K562 (cell line): ENCODE measurements at places on chromosomes 1 and 21. TPM values are rescaled to one million over a fixed set of nuclear protein-coding genes. Genes with fewer than 3 reads are reported as not detected.

DNA sequence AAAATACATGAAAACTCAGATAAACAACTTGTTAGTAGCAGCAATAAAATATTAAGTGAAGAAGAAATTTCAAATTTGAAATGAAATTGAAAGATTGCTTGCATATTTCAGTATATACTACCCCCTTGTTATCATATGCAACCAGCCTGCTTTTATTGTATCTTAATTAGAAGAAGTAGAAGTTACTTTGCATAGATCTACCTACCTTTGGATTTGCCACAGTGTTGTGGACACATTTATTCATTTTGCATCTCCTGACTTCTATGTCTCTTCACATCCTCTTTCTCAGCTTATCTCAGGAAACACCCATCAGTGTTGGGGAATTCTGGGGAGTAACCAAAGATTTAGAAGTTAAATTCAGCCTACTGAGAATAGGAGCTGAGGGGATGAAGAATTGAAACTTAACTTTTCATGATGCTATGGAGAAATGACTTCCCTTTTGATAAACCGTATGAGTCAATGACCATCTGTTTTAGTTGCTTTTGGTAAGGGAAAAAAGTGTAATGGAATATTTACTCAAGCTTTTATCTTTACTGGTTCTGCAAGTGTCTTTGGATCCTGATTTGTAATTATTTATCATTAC is 96.9 kb downstream of the RGL1 start:
- no peaks in the 10 kb centered on the region for H3K4me1 ChIP-seq
- DNase-seq = no peak
- H3K4me3 ChIP-seq = no peak overlapping the region
- no peaks in the 10 kb centered on the region for H3K36me3 ChIP-seq
- H3K27me3 ChIP-seq = peaks cover 7% of the 10 kb centered on the region

DNA sequence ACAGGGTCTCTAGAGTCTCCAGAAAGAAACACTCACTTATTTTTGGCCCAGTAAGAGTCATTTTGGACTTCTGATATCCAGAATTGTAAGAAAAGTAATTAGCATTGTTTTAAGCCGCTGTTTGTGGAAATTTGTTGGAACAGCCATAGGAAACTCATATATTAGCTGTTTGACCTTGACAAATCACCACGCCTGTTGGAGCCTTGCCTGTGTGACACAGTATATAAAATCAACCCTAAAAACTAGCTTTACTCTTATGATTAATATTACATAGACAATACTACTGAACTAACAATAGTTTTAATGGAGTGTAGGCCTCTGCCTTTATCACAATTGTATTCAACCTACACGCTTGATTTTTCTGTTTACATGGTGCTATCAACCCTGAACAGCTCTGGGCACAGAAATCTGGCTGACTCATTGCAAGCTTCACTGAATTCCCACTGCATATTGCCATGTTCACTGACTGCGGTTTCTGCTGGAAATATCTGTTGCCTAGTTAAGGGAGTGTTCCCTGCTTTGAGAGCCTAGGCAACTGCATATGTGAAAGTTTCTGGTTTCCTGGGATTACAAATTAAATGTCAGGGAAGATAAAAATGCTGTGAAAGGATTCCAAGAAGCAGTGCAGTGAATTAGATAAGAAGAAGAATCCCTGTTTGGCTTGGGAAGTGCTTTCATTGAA is 419.5 kb upstream of the DEPDC1 start:
- no peaks in the 10 kb centered on the region for H3K4me1 ChIP-seq
- H3K36me3 ChIP-seq = no peaks in the 10 kb centered on the region
- no peak overlapping the region for H3K27ac ChIP-seq
- H3K4me3 ChIP-seq = no peak overlapping the region

DNA sequence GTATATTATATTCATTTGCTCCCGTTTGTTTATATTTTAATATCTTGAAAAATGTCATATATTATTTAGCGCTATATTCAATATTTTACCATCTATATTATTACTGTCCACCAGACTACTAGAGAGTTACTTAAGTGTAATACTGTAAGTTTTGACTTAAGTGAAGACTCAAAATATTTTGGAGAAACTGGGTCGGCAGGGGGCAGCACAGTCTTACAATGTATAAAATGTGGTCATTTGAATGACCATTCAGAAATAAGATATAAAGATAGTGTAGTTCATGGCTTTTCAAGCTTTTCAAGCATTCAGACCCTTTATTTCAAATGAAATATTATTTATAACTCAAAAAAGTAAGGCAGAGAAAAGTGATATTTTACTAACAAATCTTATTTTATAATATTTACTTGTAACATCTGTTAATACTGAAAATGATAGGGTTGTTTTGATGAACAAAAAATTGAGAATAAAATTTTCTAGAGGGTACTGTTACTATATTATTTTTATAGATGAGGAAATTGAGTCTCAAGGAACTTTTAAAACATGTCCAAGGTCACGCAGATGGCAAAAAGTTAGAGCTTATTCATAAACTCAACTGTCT is 89.0 kb upstream of the SERTAD4 start:
- no peaks in the 10 kb centered on the region for H3K27me3 ChIP-seq
- no peak overlapping the region for H3K27ac ChIP-seq
- no peaks in the 10 kb centered on the region for H3K36me3 ChIP-seq
- peak; percentile 73 for DNase-seq
- H3K4me3 ChIP-seq = no peak overlapping the region

DNA sequence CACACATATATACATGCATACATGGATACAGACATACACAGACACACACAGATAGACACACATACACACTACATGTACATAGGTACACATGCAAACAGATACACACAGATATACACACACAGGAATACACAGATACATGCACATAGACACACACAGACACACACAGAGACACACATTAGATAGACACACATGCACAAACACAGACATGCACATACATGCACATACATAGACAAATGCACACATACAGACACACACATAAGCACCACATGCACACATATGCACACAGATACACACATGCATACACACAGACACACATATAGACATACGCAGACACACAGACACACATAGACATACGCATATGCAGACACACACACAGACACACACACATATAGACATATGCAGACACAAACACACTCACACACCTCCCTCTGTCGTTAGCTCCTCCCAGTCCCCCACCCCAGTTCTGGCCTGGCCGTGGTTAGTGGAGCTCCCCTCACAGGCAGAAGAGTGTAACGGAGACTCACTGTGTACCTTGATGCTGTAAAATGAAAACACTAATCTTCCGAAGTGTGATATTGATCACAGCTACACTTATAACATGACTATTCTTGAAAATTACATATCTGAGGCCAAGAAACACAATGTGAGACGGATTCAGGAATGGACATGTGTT is 7.6 kb downstream of the UBASH3A start:
- no peak overlapping the region for H3K27ac ChIP-seq
- H3K36me3 ChIP-seq = peaks cover 4% of the 10 kb centered on the region; the same call in 2 of the 3 replicates
- peak; percentile 44 for DNase-seq
- no peak overlapping the region for H3K4me3 ChIP-seq
- no peaks in the 10 kb centered on the region for H3K27me3 ChIP-seq
- H3K4me1 ChIP-seq = peaks cover 21% of the 10 kb centered on the region

The EVA1C gene
- not detected in 2 replicates for polyA plus RNA-seq

The ADAMTS5 gene
- not detected in 2 replicates for polyA plus RNA-seq

The SLC45A1 gene
- not detected in 2 replicates for polyA plus RNA-seq

The PLA2G5 gene
- not detected in 2 replicates for polyA plus RNA-seq

- no peak overlapping the region for H3K27ac ChIP-seq
- no peak overlapping the region for H3K4me3 ChIP-seq
- H3K36me3 ChIP-seq = no peaks in the 10 kb centered on the region
- DNase-seq = no peak
- no peaks in the 10 kb centered on the region; the same call in 2 of the 3 replicates for H3K27me3 ChIP-seq
- no peaks in the 10 kb centered on the region for H3K4me1 ChIP-seq
These were observed 277.5 kb upstream of the KAZN start for GRCh38 chr1:14320986-14321385.

DNA sequence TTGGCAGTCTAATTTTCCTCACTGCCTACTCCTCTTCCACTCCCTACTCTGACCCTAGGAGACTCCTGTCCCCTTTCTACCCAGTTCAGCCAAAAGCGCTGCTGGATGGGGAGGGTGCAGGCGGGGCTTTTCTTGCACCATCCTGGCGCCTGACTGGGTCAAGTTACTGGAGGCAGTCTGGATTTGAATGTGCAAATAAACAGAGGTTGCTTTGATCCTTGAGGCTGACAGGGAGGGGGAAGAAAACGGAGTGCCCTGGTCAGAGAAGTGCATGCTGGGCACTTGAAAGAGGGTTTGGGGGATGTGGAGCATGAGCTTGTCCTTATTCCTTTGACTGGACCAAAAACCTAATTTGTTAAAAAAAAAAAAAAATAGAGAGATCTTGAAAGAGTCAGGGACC is 76.8 kb upstream of the SOX13 start:
- no peak for DNase-seq
- H3K4me3 ChIP-seq = no peak overlapping the region
- peaks cover 10% of the 10 kb centered on the region; the same call in 2 of the 3 replicates for H3K27me3 ChIP-seq
- H3K27ac ChIP-seq = no peak overlapping the region
